ENCODE measurements at places on chromosomes 5 and 9.
A peak's percentile ranks its signal among the peaks of the same experiment; 100 is the strongest.

DNA sequence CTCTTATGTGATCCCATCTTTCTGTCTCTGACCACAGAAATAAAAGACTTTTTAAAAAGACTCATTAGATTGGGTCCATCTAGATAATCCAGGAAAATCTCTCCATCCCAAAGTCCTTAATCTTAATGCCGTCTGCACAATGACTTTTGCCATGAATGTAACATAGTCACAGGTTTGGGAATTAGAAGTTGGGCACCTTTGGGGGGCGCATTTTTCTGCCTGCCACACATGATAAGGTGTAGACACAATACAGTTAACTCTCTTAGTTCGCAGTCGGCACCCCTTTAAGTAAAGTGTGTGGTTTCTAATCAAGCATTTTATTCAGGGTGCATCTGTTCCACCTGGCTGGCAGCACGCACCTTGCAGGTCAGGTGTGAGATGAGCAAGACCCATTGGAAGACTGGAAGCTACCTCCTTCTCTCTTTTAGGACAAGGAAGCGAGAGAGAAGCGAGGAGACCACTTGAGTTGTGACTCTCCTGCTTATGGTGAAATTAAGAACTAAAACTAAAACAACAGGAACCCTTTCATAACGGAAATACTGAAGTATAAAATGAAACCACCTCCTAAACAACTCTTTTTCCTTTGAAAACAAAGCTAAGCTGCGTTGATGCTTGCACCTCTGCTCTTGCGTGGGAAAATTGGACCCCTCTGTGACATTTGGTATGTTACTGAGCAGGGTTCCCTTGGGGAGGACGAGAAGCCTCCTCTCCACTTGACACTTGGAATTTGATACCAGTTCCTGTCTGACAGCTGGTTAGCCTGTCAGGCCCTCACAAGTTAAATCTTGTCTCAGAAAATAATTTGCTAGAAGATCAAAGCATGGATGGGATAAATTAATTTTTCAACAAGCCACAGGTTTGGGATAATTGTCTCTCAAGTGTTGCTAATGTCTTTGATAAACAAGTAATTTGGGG, 304.6 kb upstream of the DMRT1 start:
- peak; percentile 48 for DNase-seq

DNA sequence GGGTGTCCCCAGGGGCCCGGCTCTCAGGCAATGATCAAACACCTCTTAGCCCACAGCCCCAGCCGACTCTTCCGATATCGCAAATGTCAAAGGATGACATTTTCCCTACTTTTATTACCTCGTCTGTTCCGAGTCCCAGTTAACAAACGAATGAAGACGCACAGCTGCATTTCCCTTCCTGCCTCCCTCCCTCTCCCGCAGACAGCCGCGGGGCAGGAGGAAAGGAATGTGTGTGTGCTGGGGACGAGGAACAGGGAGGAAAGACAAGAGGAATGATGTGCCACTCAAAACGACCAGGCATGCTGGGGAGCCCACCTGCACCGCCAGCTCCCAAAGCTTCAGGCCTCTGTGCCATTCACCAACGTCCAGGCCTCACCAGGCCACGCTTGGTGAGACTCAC, 125.9 kb upstream of the SARDH start:
- no peak for DNase-seq

DNA sequence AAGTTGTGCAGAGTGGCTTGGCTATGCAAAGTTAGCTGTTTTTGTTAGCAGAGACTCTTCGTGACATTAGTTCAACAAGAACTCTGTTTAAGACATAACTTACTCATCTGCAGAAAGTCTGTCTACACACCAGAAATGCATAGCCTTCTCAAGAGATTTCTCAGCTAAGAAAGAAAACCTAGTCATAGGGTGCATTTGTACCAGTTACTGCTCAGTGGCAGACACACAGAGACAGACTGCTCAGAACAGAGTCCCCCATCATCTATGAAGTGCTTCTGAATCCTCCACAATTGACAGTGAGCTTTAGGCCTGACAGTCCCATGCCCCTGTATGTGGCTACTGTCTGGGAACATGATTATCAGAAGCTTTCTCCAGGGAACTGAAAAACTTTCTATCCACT, 56.1 kb upstream of the IFNK start:
- no peak for DNase-seq

GRCh38 chr5:139974661-139975060, 68.4 kb downstream of the NRG2 start:
- DNase-seq, result no peak

GRCh38 chr9:2677915-2678889, 39.1 kb upstream of the KCNV2 start:
- DNase-seq, result no peak

GRCh38 chr5:132258102-132259068, 889 bp downstream of the PDLIM4 start:
- no peak for DNase-seq

GRCh38 chr5:152256580-152256979, 148.5 kb downstream of the NMUR2 start:
- DNase-seq, result no peak

DNA sequence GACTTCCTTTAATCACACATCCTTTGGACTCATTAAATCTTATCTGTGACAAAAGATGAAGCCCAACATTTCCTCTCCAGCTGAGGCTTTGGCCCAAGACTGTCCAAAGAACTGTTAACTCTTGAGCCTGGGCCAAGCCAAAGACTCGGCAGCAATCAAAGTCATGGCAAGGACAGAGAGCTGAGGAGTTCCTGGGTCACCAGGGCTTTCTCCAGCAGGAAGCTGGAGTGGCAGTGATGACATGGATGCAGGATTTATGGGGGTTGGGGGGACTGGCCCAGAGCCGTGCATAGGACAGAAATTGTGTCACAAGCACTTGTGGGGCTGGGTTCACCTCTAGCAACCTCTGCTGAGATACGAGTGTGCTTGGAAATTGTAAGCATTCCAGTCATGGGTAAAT, 440.3 kb downstream of the PLK2 start:
- DNase-seq, result no peak

DNA sequence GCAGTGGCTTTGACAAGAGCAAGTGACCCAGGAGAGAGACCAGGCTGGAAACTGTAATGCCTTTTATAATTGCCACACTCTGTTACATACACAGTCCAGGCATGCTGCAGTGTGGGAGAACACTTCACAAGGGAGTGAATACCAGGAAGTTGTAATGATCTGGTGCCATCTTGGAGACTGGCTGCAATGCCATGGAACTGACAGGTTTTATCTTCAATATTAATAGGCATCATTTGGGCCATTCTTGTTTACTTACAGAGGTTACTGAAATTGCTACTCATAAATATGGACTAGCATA, 274.3 kb downstream of the AUH start:
- DNase-seq, result no peak

GRCh38 chr9:98958271-98958984, 14.7 kb downstream of the COL15A1 start:
- DNase-seq, result no peak

GRCh38 chr9:33381231-33381791, 21.1 kb downstream of the AQP7 start:
- no peak for DNase-seq

GRCh38 chr9:75164573-75164972, 76.3 kb downstream of the OSTF1 start:
- no peak for DNase-seq

- DNase-seq, result peak; percentile 4
Observed at GRCh38 chr5:142627383-142628217, 58.3 kb downstream of the FGF1 start.

DNA sequence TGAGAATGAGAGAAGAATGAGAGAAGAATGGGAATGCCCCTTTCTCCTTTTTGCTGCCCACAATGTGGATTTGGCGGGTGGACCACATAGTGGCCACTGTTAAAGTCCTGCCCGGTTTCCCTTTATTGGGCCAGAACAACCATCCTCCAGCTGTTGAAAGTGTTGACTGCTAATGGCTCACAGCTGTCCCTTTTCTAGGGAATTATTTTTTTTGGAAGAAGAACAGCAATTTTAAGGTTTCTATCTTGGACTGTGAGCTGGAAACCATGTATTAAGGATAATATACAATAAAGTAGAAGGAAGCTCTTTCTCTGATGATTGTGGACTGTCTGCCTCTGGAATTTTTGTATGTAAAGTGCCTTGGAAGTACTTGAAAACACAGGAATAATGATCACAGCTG, 185.9 kb downstream of the DMRT2 start:
- DNase-seq, result no peak

DNA sequence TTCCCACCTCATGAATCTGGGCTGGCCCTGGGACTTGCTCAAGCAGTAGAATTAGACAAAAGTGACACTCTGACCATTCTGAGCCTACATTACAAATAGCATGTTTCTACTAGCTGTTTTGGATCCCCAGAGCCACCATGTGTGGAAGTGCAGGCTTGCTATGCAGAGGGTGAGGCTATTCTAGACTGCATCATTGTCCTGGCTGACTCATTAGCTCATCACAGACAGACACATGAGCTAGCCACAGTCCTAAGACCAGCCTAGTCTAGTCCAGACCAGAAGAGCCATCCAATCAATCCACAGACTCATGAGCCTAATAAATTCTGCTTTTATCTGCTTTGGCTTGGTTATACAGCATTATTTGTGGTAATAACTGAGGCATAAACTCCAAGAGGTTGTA, 351.9 kb downstream of the PRELID2 start:
- no peak for DNase-seq

DNA sequence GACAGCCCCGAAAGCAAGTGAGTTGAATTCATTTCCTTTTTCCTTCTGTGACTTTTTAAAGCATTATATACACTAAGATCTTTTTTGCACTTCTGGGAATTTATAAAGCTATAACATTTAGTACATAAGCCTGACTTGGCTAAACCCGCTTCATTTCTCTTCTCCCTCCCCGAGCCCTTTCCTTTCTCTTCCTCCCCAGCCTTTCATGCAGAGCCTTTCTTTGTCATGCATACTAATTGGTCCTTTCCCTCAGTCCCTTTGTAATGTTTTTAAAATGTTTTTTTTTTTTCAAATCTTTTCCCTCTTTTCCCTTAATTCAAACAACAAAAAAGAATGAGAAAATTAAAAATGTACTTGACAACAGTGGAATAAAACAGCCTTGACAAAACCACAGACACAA, 246.4 kb downstream of the PSAT1 start:
- no peak for DNase-seq

GRCh38 chr9:110078604-110079003, 129.4 kb downstream of the C9orf152 start:
- DNase-seq, result peak; percentile 29

- DNase-seq, result no peak
Observed at GRCh38 chr5:55857247-55857640, 6.1 kb downstream of the IL31RA start.

- DNase-seq, result no peak
Observed at GRCh38 chr5:31614151-31615020, 24.5 kb upstream of the PDZD2 start.

DNA sequence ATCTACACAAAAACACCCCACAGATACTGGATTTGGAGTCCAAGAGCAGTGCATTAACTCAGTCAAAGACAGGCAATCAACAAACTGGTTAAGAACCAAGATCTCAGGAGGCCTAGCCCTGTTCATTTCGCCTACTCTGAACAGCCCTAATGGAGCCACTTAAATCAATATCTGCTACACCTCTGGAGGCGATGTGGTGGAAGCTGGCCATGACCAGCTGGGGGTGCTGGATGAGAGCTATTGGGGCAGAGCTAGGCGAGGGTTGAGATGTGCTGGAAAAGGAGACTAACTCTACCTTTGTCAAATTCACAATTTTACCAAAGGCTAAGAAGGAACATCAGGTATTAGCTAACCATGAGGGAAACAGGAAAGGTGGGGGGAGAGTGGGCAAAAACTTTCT, 23.3 kb upstream of the ARSB start:
- no peak for DNase-seq

- no peak for DNase-seq
Observed at GRCh38 chr9:137670391-137671195, 51.8 kb downstream of the EHMT1 start.

DNA sequence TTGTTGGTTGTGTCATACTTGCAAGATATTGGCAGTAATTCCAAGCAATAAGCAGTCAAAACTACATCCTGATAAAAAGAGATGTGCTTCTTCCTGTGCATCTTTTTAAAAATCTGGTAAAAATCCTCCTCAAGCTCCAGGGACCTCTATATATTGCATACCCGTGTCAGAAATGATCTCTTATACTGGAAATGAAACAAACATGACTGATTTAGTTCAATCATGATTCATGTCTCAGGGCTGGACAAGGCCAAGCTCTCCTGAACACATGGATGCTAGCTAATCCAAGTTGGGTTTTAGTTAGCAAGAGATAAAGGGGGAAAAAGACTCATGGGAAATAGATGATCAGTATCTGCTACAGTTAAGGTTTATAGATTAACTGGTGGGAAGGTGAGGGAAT, 69.3 kb downstream of the CCDC192 start:
- no peak for DNase-seq

GRCh38 chr5:124797665-124798087, 51.2 kb upstream of the ZNF608 start:
- no peak for DNase-seq

GRCh38 chr5:178119915-178120606, 6.7 kb downstream of the N4BP3 start:
- no peak for DNase-seq

GRCh38 chr9:131160416-131161112, 35.2 kb downstream of the NUP214 start:
- no peak for DNase-seq

DNA sequence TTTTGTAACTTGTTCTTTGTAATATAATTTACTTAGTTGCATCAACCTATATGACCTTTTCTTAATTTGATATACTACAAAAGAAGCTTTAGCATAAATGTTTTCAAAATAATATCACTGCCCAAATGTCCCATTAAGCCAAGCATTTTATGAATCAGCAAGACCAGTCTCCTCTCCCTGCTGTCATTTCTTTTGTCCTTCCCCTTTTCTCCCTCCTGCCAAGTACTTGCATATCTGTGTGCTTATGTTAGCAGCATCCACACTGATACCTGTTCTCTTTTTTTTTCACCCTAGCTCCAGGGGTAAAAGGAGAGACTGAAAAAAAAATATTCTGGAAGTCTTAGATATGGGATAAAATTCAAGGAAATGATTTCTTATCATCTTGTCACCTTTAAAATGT, 69.7 kb downstream of the ZSWIM6 start:
- DNase-seq, result no peak

GRCh38 chr5:33153372-33153771, 287.4 kb upstream of the TARS1 start:
- DNase-seq, result no peak
